ENCODE measurements at places on chromosomes 3 and 15.

DNA sequence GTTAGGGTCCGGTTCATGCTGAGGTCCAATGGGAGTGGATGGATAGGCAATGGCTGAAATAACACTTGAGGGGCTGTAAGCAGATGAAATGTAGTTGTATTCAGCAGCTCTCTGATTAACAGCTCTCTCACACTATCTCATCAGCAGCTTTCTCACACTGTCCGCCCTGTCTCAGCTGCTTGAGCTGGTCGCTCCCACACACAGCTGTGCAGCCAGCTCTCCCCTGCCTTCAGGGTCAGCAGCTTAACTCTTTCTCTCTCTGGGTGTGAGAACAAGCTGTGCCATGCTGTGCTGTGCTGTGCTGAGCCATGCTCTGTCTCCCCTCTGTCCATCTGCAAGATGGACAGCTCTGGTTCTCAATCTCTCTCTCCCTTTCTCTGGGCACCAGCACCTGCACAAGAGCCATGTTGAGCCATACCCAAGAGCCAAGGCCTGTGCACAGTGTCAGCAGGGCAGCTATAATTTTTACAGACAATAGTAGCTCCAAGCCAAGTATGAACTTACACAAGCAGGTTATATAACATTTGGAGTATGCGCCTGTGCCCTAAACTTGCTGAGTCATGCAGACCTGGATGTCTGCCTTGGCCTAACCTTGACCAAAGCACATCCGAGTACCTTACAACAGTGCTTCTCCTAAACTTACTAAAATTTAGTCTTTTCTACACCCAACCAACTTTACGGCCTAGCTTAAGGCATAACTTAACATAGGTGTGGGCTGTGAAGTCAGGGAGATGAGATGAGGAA, 291.3 kb upstream of the TRIM42 start:
- no peak for DNase-seq

DNA sequence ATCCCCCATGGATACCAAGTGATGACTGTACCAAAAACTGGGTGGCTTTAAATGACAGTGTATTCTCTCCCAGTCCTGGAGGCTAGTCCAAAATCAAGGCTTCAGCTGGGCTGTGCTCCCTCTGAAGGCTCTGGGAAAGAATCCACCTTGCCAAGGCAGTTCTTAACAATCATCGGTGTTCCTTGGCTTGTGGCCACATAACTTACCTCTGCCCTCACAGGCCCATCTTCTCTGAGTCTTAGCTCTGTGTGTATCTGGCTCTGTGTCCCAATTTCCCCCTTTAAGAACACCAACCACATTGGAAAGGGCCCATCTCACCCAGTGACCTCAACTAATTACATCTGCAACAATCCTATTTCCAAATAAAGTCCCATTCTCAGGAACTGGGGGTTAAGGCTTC, 503.0 kb upstream of the PROK2 start:
- DNase-seq: no peak

DNA sequence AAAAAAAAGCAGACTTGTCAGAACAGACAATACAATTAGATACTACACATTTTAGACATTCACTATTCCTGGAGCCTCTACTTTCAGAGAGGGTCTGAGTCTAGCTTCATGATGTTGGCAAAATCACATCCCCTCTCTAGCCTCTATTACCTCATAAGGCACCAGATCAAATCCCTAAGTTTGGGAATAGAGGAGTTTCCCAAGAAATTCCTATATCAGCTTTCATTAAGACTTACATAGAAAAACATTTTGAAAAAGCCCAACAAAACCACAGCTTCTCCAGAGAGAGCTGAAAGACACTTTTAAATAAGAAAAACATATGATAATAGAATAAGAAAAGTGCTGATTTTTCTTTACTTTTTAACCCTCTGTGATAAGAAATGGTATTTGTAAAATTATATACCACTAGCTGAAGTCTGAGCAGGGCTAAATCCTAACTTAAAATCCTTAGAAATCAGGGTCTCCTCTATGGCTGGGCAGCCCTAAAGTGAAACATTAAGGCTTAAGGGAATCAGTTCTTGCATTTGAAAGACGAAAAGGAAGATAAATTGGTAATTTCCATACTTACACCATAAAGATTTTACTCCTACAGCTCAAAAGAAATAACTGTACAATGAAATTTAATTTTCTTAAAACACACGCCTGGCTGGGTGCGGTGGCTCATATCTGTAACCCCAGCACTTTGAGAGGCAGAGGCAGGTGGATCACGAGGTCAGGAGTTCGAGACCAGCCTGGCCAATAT, 4.3 kb downstream of the TBC1D2B start:
- DNase-seq: no peak

DNA sequence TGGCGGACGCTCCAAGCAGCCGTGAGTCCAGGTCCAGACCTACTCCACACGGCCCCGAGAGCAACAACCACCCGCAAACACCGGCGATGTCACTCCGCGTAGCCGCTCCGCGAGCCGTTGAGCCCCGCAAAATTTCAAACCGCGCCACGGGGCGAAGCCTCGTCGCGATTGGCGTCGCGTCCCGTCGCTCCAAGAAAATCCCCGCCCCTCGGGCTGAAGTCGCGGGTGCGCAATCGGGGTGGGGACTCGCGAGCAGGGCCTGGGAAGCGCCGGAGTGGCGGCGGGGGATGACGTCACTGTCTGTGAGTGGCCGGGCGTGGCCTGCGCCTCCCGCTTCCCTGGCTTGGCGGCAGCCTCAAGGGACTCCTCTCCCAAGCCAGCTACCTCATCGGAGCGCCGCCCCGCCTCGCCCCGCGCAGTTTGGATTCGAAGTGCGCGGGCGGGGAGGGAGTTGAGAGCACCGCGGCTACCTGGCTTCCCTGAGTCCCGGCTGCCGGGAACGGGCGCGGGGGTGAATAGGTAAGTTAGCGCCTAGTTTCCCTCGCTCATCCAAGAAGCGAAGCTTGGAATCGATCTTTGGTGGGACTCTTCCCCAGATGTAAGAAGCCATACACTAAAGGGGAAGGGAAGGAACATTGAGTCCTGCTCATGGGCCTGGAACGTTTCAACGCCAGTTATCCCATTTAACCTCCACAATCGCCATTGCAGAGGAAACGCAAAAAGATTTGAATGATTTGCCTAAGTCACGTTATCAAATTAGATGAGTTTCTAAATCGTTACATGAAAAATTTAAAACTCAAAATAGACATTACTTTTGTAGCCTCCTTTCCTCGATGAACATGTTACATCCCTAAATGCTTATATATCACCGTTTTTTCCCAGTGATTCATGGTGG, at the start of gene PRC1:
Gene PRC1 (minus strand): TSS at position 119 of the 895 bp plus-strand sequence. CDS start 118 bp downstream, at position 1.
- peak; percentile 98 for DNase-seq

GRCh38 chr3:182385356-182385755, 407.9 kb upstream of the ATP11B start:
- no peak for DNase-seq

- peak; percentile 17 for DNase-seq
Observed at GRCh38 chr3:71226565-71227269, 356.8 kb downstream of the FOXP1 start.

DNA sequence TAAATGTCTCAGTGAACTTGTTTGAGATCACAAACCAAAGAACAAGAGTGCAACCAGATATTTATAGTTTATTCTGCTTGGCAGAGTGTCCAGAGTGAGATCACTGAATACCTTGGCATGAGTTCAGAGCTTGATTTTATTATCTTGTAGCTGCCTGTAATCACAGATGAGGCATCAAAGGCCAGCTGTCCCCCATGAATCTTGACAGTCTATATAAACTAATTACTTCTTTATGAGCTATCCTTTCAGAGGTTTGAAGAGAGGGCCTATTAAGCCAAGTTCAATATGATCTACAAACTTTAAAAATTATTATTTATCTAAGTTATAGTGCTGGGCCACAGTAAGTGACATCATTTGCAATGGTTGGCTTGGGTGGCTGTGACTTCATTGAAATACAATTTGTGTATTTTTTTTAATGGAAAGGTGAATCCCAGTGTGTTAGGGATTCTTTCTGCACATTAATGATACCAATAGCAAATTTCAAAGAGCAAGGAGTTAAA, 251.5 kb downstream of the CLSTN2 start:
- DNase-seq: peak; percentile 78

GRCh38 chr3:32045091-32045915, 61.1 kb upstream of the GPD1L start:
- DNase-seq: no peak

- DNase-seq: no peak
Observed at GRCh38 chr15:90400005-90400758, 12.1 kb downstream of the IQGAP1 start.

- DNase-seq: no peak
Observed at GRCh38 chr3:45773072-45773471, 23.3 kb downstream of the SLC6A20 start.

GRCh38 chr3:70264122-70264780, 48.2 kb downstream of the MDFIC2 start:
- DNase-seq: no peak

- DNase-seq: no peak
Observed at GRCh38 chr3:10294030-10294586, 1.4 kb upstream of the GHRL start.

DNA sequence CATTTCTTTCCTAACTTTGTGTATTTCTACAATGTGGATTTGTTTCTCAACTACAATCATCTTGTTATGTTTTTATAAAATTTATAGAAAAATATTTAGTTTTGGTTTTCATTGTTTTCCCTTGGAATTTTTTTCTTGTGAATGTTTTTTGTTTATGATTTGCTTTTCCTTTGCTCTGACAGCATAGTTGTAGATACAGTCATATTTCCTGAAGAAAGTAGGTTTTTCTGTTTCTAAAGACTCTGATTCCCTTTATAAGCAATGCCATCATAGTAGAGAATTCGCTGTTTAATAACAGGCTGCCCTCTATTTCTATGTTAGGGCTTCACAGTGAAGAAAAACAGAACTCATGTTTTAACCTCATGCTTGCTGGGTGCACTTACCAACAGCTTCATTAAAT, 482.3 kb downstream of the ZBBX start:
- DNase-seq: no peak

DNA sequence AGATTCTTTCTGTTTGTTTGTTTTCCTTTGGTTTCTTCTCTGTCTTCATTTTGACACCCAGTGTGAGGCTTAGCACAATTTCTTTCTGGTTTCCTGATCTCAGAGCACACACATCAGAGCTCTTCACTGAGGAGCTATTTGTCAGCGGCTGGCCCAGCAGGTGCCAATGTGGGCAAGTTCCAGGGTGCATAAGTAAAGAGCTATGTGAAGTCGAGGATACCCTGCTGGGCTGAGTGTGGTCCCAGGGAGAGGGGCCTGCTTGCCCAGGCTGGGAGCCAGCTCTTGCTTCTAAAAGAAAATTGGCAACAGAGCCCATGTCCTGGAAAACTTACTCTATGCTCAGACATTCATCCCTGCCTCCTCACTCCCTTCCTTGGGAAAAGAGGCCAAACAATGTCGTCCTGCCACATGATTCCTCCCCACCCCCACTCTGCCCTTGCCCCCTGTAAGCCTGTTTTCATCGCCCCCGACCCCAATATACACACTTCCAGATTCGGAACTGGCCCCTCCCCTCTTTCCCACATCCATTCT, 101.2 kb downstream of the ST8SIA2 start:
- no peak for DNase-seq

- DNase-seq: no peak
Observed at GRCh38 chr15:48547286-48547685, 98.2 kb downstream of the FBN1 start.

GRCh38 chr3:10142707-10143560, 1.4 kb downstream of the VHL start:
- peak; percentile 34 for DNase-seq

DNA sequence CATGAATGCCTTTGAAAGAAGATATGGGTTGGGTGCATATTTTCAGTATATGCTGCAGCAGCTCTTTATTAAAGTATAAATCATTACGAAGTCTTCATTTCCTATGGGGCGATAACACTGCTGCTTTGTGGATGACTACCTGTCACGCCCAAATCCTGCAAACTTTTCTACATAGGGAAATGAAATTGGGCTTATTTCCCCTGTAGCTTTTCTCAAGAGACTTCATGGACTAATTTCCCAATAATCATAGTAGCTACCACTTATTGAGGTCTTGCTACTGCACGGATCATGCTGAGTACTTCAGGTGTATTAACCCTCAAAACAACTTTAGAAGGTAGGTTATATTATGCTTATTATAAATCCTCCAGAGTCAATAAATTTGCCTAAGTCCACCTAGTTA, 8.0 kb downstream of the TGFBR2 start:
- no peak for DNase-seq

- no peak for DNase-seq
Observed at GRCh38 chr3:61947456-61947855, 386.1 kb downstream of the PTPRG start.

GRCh38 chr3:155629056-155629455, 115.8 kb downstream of the PLCH1 start:
- DNase-seq: no peak

DNA sequence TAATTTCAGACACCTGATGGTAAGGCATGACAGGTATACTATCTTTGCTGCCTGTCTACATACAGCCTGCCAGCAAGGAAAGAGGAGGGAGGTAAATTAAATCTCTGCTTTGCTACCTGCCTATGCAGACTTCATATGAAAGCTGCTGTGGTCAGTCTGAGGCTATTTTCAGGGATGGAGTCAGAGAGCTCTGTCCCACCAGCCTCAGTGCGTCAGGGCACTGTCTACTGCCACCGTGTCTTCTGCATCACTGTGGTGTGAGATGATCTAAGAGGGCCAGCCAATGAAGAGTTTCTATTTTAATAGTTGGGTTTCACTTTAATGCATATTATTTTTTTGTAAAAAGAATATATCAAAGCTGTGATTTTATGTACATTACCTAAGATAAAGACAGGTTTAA, 125.6 kb downstream of the CADPS start:
- DNase-seq: no peak

DNA sequence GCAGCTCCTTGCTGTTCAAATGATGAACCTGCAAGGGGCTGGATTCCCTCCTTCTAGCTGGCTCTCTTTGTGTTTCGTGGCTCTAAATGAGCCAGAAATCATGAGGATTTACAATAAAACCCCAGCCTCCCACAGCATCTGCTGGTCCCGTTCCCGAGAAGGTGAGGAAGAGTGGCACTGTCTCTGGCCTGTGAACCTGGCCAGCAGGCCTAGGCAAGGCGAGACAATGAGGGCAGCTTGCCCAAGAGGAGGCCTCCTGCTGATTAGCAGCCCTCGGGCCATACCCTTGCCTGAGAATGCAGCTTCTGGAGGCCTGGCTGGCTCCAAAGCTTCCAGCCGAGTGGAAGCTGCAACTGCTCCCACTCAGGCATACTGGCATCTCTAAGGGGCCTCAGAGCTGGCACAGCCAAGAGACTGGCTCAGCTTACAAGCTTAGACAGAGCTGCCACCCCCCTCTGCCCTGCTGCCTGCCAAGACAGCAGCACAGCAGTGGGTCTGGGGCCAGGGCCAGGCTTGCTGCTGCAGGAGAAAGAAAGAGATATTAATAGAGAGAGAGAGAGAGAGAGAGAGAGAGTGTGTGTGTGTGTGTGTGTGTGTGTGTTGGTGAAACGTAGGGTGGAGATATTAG, 76.5 kb downstream of the HMG20A start:
- peak; percentile 51 for DNase-seq

GRCh38 chr3:191721390-191721861, 260.5 kb downstream of the PYDC2 start:
- no peak for DNase-seq

GRCh38 chr3:192307631-192308030, 419.7 kb downstream of the FGF12 start:
- no peak for DNase-seq
